CD8-positive, alpha-beta memory T cell (primary cell): ENCODE measurements at places on chromosomes 1 and 21. TPM values are rescaled to one million over a fixed set of nuclear protein-coding genes. Genes with fewer than 3 reads are reported as not detected.

DNA sequence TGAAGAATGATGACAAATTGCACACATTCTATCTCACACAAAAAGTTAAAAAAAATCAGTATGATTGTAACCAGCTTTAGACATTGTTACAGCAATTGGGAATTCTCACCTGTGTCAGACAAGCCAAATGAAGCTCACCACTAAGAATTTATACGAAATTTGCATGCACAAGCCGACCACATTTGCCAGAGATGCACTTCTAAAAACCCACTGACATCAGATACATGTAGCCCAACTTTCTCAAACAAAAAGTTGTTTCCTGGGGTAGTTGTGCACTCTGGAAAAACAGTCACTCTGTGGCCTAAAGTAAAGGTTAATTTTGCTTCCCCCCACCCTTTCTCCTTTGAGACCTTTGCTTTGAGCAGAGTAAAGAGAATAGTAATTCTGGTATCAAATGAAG is 67.9 kb upstream of the IL12RB2 start:
- no peaks in the 10 kb centered on the region for H3K36me3 ChIP-seq
- no peaks in the 10 kb centered on the region for H3K4me1 ChIP-seq
- no peaks in the 10 kb centered on the region for H3K27me3 ChIP-seq

Gene RAD54L
- total RNA-seq, result 53.7 TPM

- no peak overlapping the region for H3K27ac ChIP-seq
- no peaks in the 10 kb centered on the region for H3K27me3 ChIP-seq
- H3K4me1 ChIP-seq, result no peaks in the 10 kb centered on the region
- no peak overlapping the region for H3K4me3 ChIP-seq
Measured at GRCh38 chr1:60833173-60833572, 249.2 kb upstream of the NFIA start.

Gene ANKRD34A
- 6.9 TPM for total RNA-seq

- no peak overlapping the region for H3K27ac ChIP-seq
- H3K4me3 ChIP-seq, result no peak overlapping the region
- H3K36me3 ChIP-seq, result no peaks in the 10 kb centered on the region
- no peak for DNase-seq
- H3K27me3 ChIP-seq, result no peaks in the 10 kb centered on the region
- no peaks in the 10 kb centered on the region for H3K4me1 ChIP-seq
Measured at GRCh38 chr1:36576551-36577110, 93.9 kb upstream of the CSF3R start.

Gene CCDC24
- total RNA-seq, result 2.7 TPM

DNA sequence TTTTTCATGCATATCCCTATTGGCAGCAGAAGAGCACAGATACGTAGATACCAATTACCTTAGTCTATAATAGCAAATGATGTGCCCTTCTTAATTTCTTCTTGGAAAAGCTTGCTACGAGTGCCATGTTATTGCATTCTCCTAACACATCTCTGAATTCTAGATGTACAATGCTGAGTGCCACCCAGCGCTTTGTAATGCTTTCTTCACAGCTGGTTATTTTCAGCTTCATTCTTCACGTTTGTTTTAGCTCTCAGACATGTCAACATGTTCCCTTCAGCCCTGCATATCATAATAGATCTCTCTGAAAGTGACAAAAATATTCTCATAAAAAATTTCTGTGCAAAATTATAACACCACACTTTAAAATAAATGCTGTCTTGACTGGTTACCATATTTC is 981.2 kb downstream of the TTLL7 start:
- H3K4me3 ChIP-seq, result no peak overlapping the region
- H3K4me1 ChIP-seq, result no peaks in the 10 kb centered on the region
- DNase-seq, result no peak
- no peaks in the 10 kb centered on the region for H3K36me3 ChIP-seq

GRCh38 chr1:210132582-210132981 is 100.0 kb upstream of the SERTAD4 start:
- DNase-seq, result no peak
- no peaks in the 10 kb centered on the region for H3K4me1 ChIP-seq
- H3K27ac ChIP-seq, result no peak overlapping the region
- H3K27me3 ChIP-seq, result no peaks in the 10 kb centered on the region
- no peaks in the 10 kb centered on the region for H3K36me3 ChIP-seq

DNA sequence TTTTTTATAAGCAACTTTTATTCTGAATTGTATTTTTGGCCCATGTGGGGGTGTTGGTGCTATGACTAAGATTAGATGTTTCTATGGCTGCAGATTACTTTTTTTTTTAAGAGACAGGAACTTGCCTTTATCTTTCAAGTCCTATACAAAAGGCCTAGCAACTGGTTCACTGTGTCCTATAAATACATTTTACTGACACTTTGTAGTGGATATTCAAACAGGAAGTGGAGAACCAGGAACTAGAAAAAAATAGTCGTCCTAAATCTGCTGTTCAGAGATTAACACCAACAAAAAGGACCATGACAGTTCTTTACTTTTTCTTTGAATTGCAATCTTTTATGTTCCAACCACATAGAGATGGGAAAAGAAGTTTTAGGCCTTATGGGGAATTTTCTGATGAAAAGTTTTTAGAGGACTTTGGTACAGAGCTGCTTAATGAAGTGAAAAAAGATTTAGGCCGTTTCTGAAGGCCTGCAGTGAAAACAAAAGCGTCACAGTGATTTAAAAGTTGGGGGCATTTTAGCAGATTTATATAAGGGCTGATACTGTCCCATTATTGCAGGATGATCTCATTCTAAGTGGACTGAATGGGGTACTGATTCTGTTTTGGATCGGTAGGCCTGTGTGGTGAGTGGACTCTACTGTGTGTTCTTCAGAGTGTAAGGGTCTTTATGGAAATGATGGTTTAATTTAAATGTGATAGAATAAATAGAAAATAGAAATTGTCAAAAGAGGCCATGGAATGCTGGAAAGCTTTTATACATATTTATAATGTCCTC is 136.4 kb upstream of the DEPDC1 start:
- no peak overlapping the region for H3K4me3 ChIP-seq
- no peaks in the 10 kb centered on the region for H3K27me3 ChIP-seq
- no peak for DNase-seq
- H3K4me1 ChIP-seq, result no peaks in the 10 kb centered on the region

DNA sequence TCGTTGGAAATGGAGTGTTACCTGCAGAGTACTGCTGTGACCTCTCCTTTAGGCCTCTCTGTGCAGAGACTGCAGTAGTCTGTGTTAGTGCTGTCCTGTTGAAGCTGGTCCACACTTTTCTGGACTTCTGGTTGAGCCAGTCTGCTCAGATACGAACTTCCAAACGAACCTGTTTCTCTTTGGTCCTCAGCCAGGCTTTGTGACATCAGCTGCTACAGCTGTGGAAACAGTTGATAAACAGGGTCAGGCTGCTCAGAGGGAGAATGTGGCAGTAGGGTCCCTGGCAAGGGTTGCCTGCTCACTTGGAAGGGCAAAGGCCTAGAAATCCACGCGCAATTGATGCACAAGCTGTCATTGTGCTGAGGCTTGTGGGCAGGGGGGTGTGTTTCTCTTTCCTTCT is 98.8 kb downstream of the NOS1AP start:
- H3K4me1 ChIP-seq, result no peaks in the 10 kb centered on the region
- no peaks in the 10 kb centered on the region for H3K27me3 ChIP-seq
- H3K4me3 ChIP-seq, result no peak overlapping the region
- no peaks in the 10 kb centered on the region for H3K36me3 ChIP-seq
- DNase-seq, result no peak

Gene OR2T35
- total RNA-seq, result not detected
